ENCODE measurements at places on chromosomes 6 and 20.

GRCh38 chr6:15460110-15460727 lies 202.6 kb downstream of the DTNBP1 start:
- DNase-seq: no peak

GRCh38 chr20:20837574-20838021 lies 125.2 kb upstream of the RALGAPA2 start:
- peak; percentile 23 for DNase-seq

DNA sequence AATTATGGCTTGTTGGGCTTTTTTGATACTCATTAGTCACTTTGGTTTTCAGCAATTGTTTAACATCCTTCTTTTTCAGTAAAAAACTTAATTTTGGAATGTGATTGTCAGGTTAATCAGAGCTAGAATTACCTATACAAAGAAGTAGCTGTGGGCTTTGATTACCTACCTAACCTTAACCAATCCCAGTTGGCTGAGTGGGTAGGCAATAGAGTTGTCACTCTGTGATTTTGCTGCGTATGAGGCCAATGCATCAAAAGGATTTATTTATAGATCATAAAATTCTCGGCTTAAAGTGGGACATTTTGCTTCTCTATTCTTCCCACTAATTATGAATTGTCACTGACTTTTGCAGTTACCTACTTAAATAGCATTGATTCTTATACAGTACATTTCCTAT lies 111.4 kb downstream of the PHACTR1 start:
- DNase-seq: no peak

DNA sequence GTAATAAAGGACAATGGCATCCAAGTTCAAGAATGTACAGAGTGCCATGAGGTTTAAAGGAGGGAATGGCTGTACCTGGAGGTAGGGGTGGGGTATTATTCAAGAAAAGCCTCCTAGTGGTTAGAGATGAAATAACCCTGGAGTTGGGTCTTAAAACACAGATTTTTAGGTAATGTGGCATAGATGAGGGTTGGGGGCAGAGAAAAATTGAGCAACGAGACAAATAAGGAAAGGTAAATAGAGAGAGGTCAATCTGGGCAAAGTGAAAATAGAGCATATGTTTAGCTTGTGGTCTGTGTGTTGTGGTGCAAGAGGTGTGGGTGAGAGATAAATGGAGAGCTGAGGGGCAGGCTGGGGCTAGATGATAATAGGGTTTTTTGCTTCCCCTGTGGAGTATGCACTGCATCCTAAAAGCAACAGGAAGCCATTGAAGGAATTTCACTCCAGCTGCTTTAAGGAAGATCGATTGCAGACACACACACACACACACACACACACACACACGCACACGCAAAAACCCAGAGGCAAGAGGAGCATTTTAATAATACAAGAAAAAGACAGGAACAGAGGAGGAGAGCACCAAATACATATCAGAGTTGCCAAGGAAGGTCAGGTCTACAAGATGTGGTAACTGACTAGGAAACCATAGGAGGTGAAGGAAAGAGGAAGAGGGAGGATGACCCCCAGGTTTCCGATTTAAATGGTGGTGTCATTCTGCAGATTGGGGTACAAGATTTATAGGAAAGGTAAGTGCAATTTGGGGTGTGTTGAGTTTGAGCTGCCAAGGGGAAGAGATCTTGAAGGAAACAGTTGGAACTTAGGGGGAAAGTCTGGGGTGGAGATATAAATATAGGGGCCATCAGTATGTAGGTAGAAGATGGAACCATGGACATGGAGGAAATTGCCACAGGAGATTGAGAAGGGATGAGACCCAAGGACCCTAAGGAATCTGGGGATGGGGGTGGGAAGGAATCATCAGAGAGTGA lies 31.3 kb upstream of the ADGRF1 start:
- no peak for DNase-seq

DNA sequence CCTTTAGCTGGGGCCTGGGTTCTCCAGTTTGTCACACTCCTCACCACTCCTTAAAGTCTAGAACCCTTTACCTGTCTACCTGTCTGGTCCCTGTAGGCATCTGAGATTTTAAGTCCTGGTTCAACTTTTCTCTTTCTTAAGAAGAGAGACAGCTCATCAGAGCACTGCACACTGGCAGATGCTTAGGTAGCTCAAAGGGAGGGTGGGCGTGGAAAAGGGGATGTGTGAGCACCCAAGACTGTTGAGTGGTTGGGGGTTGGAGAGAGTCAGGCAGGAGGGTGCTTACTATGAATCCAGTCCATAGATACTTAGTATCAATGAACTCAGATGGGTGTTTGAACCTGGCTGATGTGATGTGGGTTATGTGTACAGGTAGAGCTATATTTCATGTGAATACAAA lies 6.6 kb upstream of the KCNG1 start:
- DNase-seq: no peak

DNA sequence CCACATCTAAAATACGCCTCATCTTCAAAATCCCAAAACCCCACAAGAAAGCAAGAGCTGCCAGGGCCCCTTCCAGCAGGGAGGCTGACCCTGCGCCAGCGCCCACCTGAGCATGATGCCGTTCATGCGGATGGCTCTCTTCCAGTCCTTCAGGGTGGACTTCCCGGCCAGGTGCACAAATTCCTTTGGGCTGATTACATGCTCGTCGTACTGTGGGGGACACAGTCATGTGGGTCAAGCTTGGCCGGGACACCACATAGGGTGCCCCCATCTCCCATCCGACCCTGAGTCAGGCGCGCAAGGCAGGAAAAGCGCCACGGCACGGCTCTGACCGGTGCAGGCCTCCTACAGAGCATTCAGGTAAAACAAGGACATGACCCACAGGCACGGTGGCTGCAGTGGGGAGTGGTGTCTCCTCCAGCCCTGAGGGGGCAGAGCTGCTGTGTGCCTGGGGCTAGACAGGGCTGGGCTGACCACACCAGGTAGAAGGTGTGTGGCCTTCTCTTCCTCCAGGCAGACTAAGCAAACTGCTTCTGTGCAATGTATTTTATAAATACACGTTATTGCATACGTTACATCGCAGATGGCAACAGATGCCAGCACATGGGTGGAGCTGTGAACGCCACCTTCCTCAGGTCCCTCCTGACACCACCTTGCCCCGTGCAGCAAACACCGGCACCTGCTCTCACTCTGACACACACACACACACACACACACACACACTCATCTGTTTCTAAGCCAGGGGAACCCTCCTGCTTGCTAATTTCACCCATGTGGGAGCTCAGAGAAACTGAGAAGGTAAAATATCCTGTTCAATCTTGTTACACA lies 23.8 kb upstream of the HELZ2 start:
- no peak for DNase-seq

DNA sequence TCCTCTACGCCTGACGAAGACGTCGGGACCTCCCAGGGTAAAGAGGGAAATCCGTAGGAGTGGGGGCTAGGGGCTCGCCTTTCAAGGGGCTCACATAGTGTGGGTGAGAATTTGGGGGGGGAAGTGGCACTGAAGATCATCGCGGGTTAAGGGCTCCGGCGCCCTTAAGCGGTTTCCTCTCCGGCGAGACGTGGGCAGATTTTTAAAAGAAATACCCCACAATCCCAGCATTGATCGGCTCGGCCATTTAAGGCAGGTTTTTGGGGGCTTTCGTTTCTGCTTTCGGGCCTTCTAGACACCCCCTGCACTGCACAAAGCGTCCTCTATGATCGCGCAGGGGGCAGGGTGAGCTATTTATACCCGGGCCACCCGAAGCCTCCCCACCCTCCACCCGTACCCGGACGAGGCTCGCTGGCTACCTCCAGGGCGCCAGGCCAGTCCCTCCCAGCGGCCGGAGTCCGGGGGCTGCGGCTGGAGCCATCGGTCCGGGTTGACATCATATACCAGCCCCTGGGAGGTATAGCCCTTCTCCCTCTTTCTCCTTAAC lies 1.2 kb downstream of the NKX2-2 start:
- DNase-seq: no peak
